Small intestine (tissue), 16 donors: ENCODE measurements at places on chromosomes 12 and 14. TPM values are rescaled to one million over a fixed set of nuclear protein-coding genes. Genes with fewer than 3 reads are reported as not detected.

- no peak for DNase-seq
- H3K27me3 ChIP-seq: no peaks in the 10 kb centered on the region
- no peaks in the 10 kb centered on the region for H3K36me3 ChIP-seq
Observed at GRCh38 chr14:105860615-105861580, 334.5 kb downstream of the TMEM121 start.

DNA sequence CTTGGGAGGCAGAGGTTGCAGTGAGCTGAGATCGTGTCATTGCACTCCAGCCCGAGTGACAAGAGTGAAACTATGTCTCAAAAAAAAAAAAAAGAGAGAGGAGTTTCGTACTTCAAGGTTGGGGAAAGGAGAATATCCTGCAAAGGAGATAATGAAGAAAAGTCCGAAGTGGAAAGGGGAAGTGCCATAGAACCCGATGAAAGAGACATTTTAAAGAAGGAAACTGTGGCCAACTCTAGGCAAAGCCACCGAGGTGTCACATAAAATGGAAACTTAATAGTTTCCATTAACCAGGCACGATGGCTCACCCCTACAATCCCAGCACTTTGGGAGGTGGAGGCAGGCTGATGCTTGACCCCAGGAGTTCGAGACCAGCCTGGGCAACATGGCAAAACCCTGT lies 15.0 kb upstream of the LTBP2 start:
- DNase-seq: no peak
- H3K4me1 ChIP-seq: no peaks in the 10 kb centered on the region
- H3K36me3 ChIP-seq: no peaks in the 10 kb centered on the region
- no peak overlapping the region for H3K27ac ChIP-seq

- no peaks in the 10 kb centered on the region for H3K4me1 ChIP-seq
- H3K4me3 ChIP-seq: no peak overlapping the region
- peaks cover 32% of the 10 kb centered on the region for H3K36me3 ChIP-seq
- H3K27ac ChIP-seq: peak overlapping the region; percentile 9
Observed at GRCh38 chr12:131050463-131051154, 96.9 kb downstream of the ADGRD1 start.

- no peaks in the 10 kb centered on the region for H3K27me3 ChIP-seq
- H3K4me1 ChIP-seq: peaks cover 20% of the 10 kb centered on the region
- no peak for DNase-seq
- H3K4me3 ChIP-seq: no peak overlapping the region
- no peak overlapping the region for H3K27ac ChIP-seq
Observed at GRCh38 chr12:124553862-124554428, 13.5 kb downstream of the NCOR2 start.

GRCh38 chr12:124694846-124695497 lies 127.6 kb upstream of the NCOR2 start:
- H3K4me3 ChIP-seq: no peak overlapping the region
- H3K36me3 ChIP-seq: no peaks in the 10 kb centered on the region
- H3K27me3 ChIP-seq: no peaks in the 10 kb centered on the region
- H3K4me1 ChIP-seq: no peaks in the 10 kb centered on the region

DNA sequence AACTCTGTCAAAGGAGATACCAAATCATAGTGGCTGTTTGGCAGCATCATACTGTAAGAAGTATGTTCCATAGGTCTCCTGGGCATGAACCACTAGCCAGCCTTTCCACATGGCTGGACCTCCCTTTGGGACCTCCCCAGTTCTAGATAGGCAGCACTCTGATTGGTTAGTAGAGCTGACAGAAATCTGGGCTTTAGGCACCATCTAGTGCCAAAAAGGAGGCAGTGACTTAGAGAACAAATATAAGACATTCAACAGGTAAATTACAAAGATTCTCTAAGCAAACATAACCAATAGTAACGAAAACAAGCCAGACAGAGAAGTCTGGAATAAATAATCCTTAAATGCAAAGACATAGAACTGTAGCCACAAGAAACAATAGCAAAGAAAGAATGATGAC lies 148.0 kb upstream of the PDE3A start:
- no peaks in the 10 kb centered on the region for H3K36me3 ChIP-seq
- DNase-seq: peak; percentile 47
- H3K27me3 ChIP-seq: no peaks in the 10 kb centered on the region
- H3K27ac ChIP-seq: no peak overlapping the region
- H3K4me1 ChIP-seq: no peaks in the 10 kb centered on the region

- no peaks in the 10 kb centered on the region for H3K27me3 ChIP-seq
- DNase-seq: no peak
- peaks cover 16% of the 10 kb centered on the region for H3K36me3 ChIP-seq
- no peak overlapping the region for H3K4me3 ChIP-seq
- H3K4me1 ChIP-seq: no peaks in the 10 kb centered on the region
Observed at GRCh38 chr12:132872975-132873421, 14.4 kb downstream of the CHFR start.

DNA sequence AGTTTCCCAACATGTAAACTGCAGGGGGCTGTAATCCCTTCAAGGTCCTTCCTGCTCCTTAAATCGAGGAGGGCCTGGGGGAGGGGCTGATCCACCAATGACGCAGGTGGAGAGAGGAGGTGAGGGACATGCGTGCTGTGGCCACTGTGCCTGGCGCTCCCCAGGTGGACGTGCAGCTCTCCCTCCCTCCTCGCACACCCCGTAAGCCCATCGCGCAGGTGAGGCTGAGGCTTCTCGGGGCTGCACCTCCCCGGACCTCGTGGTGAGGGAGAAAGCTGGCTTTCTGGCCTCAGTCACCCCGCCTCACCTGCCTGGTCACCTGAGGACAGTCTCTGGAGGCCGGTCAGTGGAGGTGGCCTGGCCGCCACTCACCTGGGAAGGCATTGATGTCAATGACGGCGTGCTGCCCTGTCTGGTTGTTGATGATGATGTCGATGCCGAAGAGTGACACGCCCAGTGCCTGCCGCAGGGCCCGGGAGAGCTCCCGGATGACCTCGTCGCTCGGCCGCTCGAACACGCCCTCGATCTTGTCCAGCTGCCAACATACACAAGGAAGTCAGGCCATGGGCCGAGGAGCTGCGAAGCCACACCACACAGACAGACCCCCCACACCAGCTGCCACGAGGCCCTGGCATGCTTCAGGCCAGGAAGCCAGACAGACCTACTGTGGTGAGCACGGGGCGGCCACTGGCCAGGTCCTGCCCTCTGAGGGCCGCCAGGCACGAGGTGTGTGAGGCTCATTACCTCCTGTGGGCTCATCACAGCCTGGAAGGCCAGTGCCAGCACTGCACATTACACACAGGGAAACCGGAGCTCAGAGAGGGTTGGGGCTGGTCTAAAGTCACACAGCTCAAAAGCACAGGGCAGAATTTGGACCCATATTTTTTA lies 23.3 kb downstream of the CHGA start:
- peaks cover 19% of the 10 kb centered on the region for H3K36me3 ChIP-seq
- H3K4me3 ChIP-seq: no peak overlapping the region
- DNase-seq: peak; percentile 87
- H3K27me3 ChIP-seq: no peaks in the 10 kb centered on the region
- no peaks in the 10 kb centered on the region for H3K4me1 ChIP-seq

GRCh38 chr12:3421191-3421978 lies 69.6 kb upstream of the PRMT8 start:
- DNase-seq: no peak
- no peaks in the 10 kb centered on the region for H3K36me3 ChIP-seq
- no peak overlapping the region for H3K27ac ChIP-seq
- H3K4me3 ChIP-seq: no peak overlapping the region
- H3K4me1 ChIP-seq: no peaks in the 10 kb centered on the region

DNA sequence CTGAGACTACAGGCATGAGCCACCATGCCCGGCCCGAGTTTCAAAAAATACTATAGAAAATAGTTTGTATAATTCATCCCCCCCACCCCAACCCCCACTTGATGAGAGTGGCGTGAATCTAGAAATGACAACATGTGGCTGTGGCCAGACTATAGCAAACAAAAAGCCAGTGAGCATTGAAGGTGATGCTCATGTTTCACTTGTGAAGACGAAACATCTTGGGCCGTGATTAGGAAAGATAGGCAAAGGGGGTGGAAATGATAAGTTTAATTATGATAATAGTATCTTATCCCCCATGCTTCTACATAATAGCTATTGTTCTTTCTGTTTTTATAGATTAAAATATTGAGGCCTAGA lies 8.5 kb downstream of the BORCS5 start:
- H3K27ac ChIP-seq: no peak overlapping the region
- no peak for DNase-seq

- H3K36me3 ChIP-seq: no peaks in the 10 kb centered on the region
- no peak overlapping the region for H3K27ac ChIP-seq
- no peak overlapping the region for H3K4me3 ChIP-seq
- DNase-seq: no peak
Observed at GRCh38 chr12:88153959-88154358, 11.9 kb downstream of the TMTC3 start.

GRCh38 chr12:58703866-58704265 lies 216.4 kb downstream of the LRIG3 start:
- H3K27me3 ChIP-seq: no peaks in the 10 kb centered on the region
- H3K36me3 ChIP-seq: no peaks in the 10 kb centered on the region
- H3K4me3 ChIP-seq: no peak overlapping the region
- H3K4me1 ChIP-seq: no peaks in the 10 kb centered on the region

- no peaks in the 10 kb centered on the region for H3K27me3 ChIP-seq
- peaks cover 21% of the 10 kb centered on the region for H3K36me3 ChIP-seq
- peak; percentile 61 for DNase-seq
- peaks cover 9% of the 10 kb centered on the region for H3K4me1 ChIP-seq
Observed at GRCh38 chr12:46371718-46372543, 642 bp downstream of the SLC38A2 start.

DNA sequence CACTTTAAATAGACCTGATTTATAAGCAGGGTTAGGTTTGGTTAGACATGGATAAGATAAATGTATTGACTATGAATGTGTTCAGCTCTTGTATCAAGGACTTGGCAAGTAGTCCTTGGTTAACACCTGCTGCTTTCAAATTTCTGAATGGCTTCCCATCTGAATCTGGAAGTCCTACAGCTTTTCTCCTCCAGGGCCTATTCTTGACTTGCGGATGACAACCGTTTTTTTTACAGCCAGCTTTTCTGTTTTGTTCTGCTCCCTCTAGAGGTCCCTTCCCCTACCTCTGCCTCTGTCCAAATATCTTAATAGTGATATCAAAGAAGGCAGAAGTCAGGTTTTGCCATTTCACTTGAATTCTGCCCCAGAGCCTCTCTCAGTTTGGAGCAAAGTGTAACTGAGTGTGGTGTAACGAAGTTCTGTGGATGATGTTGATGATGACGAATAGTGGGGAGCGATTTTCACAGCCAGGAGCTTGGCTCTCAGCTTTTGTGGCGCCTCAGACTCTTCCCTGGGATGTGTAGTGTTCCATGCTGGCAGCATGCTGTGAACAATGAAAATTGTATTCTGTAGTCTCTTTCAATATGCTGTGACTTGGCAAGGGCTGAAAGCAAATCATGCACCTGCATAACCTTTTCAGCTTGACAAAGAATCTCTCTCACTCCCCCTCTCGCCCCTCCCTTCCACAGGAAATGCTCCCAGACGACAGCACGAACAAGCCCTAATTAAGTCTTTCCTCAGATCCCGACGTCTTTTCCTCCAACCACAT lies 5.0 kb upstream of the SLC4A8 start:
- H3K4me3 ChIP-seq: no peak overlapping the region
- no peaks in the 10 kb centered on the region for H3K36me3 ChIP-seq
- DNase-seq: no peak
- H3K27me3 ChIP-seq: no peaks in the 10 kb centered on the region
- H3K27ac ChIP-seq: no peak overlapping the region
- no peaks in the 10 kb centered on the region for H3K4me1 ChIP-seq

- H3K4me3 ChIP-seq: no peak overlapping the region
- H3K27ac ChIP-seq: no peak overlapping the region
- peaks cover 9% of the 10 kb centered on the region for H3K4me1 ChIP-seq
Observed at GRCh38 chr14:73269729-73270531, 32.6 kb downstream of the PAPLN start.

- H3K4me3 ChIP-seq: peak overlapping the region; percentile 75
- no peaks in the 10 kb centered on the region for H3K4me1 ChIP-seq
- H3K27ac ChIP-seq: peak overlapping the region; percentile 92
- H3K36me3 ChIP-seq: peaks cover 40% of the 10 kb centered on the region
Observed at GRCh38 chr12:6452245-6452943, 552 bp downstream of the TAPBPL start.

GRCh38 chr14:89089330-89089729 lies 264.9 kb downstream of the TTC8 start:
- H3K4me1 ChIP-seq: no peaks in the 10 kb centered on the region
- DNase-seq: no peak
- no peaks in the 10 kb centered on the region for H3K27me3 ChIP-seq
- no peaks in the 10 kb centered on the region for H3K36me3 ChIP-seq
- no peak overlapping the region for H3K4me3 ChIP-seq

DNA sequence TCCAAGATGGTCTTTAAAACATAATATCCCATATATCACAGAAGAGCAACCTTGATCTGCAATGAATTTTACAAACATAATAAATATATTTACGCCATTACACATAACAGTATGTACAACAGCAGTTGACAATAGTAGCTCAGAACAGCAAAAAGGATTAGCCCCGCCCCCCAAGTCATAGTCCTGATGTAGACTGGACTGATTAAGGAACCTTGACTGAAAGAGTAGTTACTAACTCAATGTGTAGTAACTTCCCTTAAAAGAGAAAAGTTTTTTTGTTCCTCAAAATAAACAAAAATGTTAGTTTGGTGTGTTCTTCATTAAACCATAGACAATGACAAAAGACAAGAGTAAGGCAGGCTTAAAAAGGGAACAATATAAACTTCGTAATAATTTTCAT lies 44.5 kb downstream of the GTF2A1 start:
- no peak overlapping the region for H3K27ac ChIP-seq
- H3K36me3 ChIP-seq: no peaks in the 10 kb centered on the region
- peak; percentile 42 for DNase-seq

GRCh38 chr14:94041551-94042346 lies 15.6 kb downstream of the OTUB2 start:
- H3K27me3 ChIP-seq: no peaks in the 10 kb centered on the region
- DNase-seq: no peak
- H3K4me1 ChIP-seq: no peaks in the 10 kb centered on the region
- peaks cover 42% of the 10 kb centered on the region for H3K36me3 ChIP-seq
- H3K4me3 ChIP-seq: no peak overlapping the region

GRCh38 chr12:107090711-107091110 lies 2.6 kb downstream of the CRY1 start:
- no peak overlapping the region for H3K27ac ChIP-seq
- no peak for DNase-seq
- H3K4me1 ChIP-seq: peaks cover 3% of the 10 kb centered on the region
- no peaks in the 10 kb centered on the region for H3K36me3 ChIP-seq
- H3K4me3 ChIP-seq: no peak overlapping the region

- H3K27me3 ChIP-seq: no peaks in the 10 kb centered on the region
- no peaks in the 10 kb centered on the region for H3K4me1 ChIP-seq
- H3K27ac ChIP-seq: no peak overlapping the region
- no peaks in the 10 kb centered on the region for H3K36me3 ChIP-seq
Observed at GRCh38 chr12:131507094-131507493, 203.8 kb upstream of the SFSWAP start.

LRRC10 gene
- polyA plus RNA-seq: not detected

CNIH1 gene
- polyA plus RNA-seq: 126 TPM

KRT3 gene
- polyA plus RNA-seq: not detected

SPRYD4 gene
- 1.4 TPM for polyA plus RNA-seq

BCL11B gene
- polyA plus RNA-seq: 0.54 TPM

GALNT8 gene
- polyA plus RNA-seq: not detected

PAPOLA gene
- polyA plus RNA-seq: 73.2 TPM

PZP gene
- not detected for polyA plus RNA-seq

ABCD2 gene
- 0.06 TPM for polyA plus RNA-seq

TAS2R8 gene
- not detected for polyA plus RNA-seq

KLRC4 gene
- not detected for polyA plus RNA-seq

SPX gene
- polyA plus RNA-seq: 0.58 TPM

KRT71 gene
- polyA plus RNA-seq: not detected

TDRD9 gene
- 0.37 TPM for polyA plus RNA-seq
